Cerebellar nuclear complex (tissue), 1 donor: ENCODE measurements at places on chromosomes 11 and 22.

DNA sequence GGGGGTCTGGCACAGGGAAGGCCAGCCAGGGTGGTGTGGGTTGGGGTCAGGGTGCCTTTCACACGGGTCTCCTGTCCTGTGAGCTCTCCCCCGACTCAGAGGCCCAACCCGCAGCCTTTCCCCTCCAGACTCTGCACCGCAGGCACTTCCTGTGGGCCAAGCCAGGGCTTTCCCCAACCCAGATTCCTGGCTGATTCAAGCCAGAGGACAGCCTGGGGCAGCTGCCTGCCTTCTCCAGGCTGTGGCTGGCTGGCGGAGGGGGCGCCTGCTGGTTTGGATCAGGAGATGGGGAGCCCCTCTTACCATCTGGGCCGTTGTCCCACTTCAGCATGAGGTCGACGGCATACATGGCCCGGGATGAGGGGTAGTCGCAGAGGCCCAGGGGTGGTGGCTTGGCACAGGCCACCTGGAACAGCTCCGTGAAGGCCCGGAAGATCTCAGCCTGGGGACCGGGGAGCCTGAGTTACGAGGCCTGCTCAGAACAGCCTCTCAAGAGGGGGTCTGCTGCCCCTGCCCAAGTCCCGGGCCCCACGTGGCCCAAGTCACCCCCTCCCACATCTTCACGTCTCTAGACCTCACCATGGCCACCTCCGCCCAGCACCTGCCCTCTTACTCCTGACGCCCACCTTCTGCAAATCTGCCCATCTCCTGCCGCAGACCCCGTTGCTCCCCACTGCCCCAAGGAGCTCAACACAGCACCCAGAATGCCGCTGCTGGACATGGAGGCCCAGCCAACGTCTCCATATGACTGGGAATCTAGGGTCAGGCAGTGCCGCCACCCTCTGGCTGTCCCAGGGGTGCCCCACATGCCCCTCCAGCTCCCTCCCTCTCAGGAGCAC is 17.3 kb downstream of the TSPO start:
- no peak for DNase-seq

DNA sequence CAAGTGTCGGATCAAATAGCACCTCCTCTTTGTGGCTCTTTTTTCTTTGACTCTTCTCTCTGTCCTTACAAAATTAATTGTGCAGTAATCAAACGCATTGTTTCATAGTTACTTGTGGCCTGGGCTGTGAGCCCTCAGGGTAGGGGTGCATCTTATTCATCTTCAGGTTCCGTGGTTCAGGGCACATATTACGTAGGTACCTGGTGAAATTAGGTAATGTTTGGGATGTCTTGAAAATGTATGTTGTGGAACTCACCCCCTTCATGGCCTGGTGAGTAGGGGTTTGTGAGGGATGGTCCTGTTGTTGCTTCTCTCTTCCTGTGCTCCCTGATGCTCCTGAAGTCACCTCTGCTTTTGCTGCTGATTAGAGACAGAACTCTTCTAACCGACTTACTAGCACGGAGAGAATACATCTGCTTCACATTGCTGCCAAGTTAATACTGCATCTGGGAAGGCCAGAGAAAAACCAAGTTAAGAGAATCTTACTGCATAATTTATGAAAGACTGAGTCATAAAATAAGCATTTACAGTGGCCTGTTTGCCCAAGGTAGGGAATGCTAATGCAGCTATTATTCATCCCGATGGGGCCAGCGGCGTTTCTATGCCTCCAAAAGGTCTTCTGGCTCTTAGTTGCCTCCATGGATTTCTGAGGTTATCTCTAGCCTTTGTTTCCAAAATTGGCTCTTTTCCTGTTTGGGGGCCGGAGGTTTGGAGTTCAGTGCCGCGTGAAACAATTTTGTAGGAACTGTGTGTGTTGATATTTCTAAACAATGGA is 66.9 kb downstream of the TBC1D22A start:
- no peak for DNase-seq

DNA sequence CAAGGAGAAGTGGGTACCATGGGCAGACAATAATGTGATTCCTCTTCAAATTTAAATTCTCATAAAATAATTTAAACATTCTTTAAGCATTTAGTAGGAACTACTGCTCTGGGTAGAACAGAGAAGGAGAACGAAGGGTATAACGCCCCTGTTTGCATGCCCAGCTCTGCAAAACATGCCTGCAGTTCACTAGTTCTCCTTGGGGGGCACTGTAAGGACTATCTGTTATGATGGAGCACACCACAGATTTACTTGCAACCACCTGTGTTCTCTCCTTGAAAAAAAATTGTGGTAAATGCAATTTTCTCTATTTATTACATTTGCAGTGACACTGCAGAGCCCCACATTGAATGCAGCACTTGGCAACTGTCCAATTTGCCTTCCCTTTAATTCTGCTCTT is 100.3 kb downstream of the GUCY1A2 start:
- no peak for DNase-seq

DNA sequence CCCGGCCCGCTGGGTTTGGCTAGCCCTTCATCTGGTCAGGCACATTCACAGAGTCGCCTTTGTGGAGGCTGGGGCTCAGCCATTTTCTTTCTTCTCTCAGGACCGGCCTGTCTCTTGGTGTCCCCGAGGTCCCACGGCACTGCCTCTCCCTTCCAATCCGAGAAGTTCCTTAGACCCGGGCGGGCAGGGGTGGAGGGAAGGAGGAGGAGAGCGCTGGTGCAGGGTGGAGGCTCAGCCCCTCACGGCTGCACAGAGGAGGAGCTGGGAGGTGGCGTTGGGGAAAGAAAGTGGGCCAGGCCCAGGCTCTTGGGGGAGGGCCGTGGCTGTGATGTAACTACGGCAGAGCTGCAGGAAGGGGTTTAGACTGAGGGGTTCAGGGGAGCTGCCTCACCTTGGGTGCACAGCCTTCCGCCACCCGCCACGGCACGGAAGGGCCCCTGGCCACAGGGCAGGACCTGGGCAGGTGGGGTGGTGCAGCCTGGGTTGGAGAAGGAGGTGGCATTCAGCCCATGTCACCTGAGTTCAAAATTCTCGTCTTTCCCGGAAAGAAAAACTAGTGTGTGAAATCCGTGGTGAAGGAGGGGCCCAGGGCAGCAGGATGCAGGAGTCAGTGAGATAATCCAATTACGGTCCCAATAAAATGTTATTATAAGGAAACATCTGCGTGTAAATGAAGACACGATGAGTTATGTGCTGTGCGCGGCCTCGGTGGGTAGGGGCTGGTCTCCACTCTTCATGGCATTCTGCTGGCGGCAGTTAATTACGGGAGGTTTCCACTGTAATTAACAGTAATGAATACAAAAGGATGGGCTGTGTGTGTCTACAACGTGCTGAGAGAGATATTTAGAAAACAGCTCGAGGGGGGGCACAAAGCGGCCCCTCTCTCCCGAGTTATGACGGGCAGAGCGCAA is 1.7 kb downstream of the BRSK2 start:
- DNase-seq: no peak

DNA sequence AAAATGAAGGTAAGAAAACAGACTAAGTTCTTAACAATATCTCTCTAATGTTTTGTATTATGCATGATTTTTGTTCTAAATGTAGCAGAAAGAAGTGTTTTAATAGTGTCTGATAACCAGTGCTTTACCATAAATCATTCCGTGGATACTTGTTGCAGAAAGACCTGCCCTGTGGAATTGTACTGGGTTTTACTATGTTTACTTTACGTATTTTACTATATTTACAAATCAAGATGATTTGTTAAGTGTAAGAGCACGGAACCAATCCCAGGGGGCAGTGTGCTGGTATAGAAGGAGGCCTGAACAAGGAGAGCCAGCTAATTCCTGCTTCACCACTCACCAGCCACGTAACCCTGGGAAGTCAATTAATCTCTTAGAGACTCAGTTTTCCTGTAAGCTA is 1.4 kb downstream of the HTR3B start:
- DNase-seq: no peak

DNA sequence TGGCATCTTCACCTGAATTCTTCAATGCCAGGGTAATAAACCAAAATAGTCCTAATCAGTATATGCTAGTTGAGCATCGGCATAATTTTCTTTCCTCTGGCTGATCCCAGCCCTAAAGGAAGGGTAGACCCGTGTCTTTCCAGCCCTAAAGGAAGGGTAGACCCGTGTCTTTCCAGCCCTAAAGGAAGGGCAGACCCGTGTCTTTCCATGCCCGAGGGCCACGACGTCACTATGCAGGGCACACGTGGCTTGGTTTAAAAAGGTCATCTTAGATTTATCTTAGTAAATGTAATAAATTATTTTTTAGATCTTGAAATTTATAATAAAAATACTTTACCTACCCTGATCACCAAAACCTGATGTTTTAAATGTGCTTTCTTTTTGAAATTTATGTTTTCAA is 45.5 kb downstream of the BID start:
- DNase-seq: no peak

DNA sequence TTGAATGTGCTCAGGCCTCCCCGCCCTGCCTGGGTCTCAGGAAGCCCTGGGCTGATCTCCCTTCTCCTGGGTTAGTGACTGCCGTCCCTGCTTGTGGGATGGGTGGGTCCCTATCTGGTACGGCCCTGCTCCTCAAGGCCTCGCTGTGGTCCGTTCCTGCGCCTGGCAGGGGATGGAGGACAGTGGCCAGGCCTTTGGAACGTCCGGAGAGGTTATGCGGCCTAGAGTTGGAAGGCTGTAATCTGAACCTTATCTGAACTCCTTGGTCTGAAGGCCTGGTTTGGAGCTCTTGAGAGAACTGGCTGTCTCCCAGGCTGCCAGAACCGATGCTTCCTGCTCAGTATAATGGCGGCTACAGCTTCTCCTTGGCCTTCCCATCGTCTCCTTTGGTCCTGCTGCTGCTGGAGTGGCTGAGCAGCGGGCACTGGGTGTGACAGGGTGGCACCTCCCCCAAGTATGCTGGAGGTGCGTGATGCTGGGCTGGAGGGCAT is 72.8 kb downstream of the FLI1 start:
- DNase-seq: no peak

- DNase-seq: no peak
Observed at GRCh38 chr22:30891781-30892180, 76.8 kb downstream of the MORC2 start.

GRCh38 chr22:38781033-38781432 is 12.9 kb downstream of the DNAL4 start:
- DNase-seq: no peak

GRCh38 chr11:98194611-98195010 is 826.1 kb upstream of the CNTN5 start:
- DNase-seq: no peak

GRCh38 chr11:44466531-44467205 is 98.8 kb upstream of the CD82 start:
- DNase-seq: no peak

- no peak for DNase-seq
Observed at GRCh38 chr22:42993651-42994275, 21.2 kb downstream of the PACSIN2 start.

GRCh38 chr22:39935612-39936011 is 24.6 kb upstream of the TMA7B start:
- DNase-seq: no peak

- DNase-seq: no peak
Observed at GRCh38 chr22:26885441-26886261, 228.3 kb downstream of the MIAT start.

- no peak for DNase-seq
Observed at GRCh38 chr11:19832901-19833300, 120.3 kb downstream of the NAV2 start.

GRCh38 chr11:134786636-134787035 is 374.6 kb upstream of the B3GAT1 start:
- DNase-seq: no peak

DNA sequence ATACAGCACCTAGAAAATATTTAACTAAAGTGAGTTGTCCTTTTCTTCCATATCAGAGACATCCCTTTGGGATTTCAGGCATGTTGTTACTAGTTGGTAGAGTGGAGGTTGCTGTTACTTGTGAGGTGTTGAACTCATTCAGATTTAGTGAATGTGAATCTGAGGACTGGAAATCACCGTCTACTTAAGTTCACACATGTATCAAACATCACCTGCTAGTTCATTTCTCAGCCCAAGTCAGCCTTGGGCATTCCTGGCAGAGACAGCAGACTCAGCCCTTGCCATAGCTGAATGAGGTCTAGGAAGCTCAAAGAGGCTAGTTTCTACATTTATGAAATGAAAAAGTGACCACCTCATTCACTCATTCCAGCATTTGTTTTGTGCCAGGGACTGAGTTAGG is 9.7 kb downstream of the KDELR3 start:
- DNase-seq: no peak

DNA sequence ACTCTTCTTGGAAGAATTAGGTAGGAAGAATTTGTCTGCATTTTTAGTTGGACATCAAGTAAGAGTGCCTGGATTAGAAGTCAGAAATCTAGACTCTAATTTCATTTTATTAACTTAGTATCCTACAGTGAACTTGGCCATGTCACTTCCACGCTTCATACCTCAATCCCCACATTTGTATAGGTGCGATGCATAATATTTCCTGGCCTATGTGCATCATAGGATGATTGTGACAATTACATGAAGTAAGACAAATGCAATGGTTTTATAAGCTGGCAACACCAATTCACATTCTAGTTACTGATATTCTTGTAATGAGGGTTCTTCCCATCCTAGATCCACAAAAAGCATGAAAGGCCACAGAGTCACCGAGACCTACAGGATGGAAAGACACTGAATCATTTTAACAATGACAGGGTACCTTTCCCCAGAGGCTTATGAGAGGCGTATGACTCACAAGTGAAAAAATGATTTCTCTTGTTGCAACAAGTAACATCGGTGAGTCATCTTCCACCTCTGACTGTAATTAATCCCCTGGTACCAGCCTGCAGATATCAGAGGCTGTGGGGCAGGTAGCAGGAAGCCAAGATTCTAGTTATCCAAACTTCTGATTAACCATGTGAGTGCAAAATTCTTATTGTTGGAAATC is 56.0 kb upstream of the OR5AK2 start:
- no peak for DNase-seq

DNA sequence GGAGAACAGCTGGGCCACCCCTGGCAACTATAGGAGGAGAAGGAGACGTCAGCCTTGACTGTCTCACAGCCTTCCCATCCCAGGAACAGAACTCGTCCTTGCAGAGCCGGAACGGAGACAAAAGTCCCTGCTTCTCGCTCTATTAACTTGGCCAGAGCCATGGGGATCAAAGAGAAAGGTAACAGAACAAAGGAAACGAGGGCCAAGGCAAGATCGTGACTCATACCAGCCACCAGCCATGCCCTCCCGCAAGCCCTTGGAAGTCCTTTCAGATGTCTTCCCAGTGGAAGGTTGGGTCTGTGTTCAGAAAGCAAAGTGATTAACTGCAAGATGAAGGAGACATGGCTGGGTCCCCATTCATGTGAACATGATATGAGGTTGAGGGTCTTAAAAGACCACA is 64.7 kb downstream of the PDE2A start:
- DNase-seq: no peak

- DNase-seq: no peak
Observed at GRCh38 chr11:126893796-126894195, 106.8 kb downstream of the KIRREL3 start.

GRCh38 chr22:33625959-33626358 is 294.3 kb downstream of the LARGE1 start:
- no peak for DNase-seq

GRCh38 chr11:415640-416041 is 842 bp upstream of the SIGIRR start:
- no peak for DNase-seq

GRCh38 chr11:61004180-61004611 is 32.7 kb downstream of the CD6 start:
- DNase-seq: no peak
